ENCODE measurements at places on chromosomes 5 and 9. TPM values are rescaled to one million over a fixed set of nuclear protein-coding genes. Genes with fewer than 3 reads are reported as not detected.

The TRIM7 gene
- total RNA-seq: 3.5 TPM

The IL33 gene
- total RNA-seq: not detected

The SHISAL2B gene
- total RNA-seq: not detected

The RGS7BP gene
- not detected for total RNA-seq

The NFX1 gene
- total RNA-seq: 38.6 TPM

The UBE2QL1 gene
- total RNA-seq: not detected

The RABEPK gene
- total RNA-seq: 21.9 TPM

The SPATA31C1 gene
- not detected for total RNA-seq

The ENTREP1 gene
- total RNA-seq: not detected

The PCDHGA7 gene
- not detected for total RNA-seq

The TCF7 gene
- total RNA-seq: 59.3 TPM

The KIF20A gene
- total RNA-seq: 55.5 TPM

The SLC6A7 gene
- not detected for total RNA-seq

The HAUS6 gene
- 29.8 TPM for total RNA-seq

The TAF11L10 gene
- not detected for total RNA-seq

The ROR2 gene
- 0.31 TPM for total RNA-seq

The TAS2R1 gene
- total RNA-seq: not detected

The RABGAP1 gene
- 27.1 TPM for total RNA-seq

The DNAI1 gene
- total RNA-seq: 0.69 TPM

The SOWAHA gene
- not detected for total RNA-seq

The ANXA2R gene
- total RNA-seq: 3.8 TPM

The PPP3R2 gene
- not detected for total RNA-seq

The CCDC171 gene
- 2.7 TPM for total RNA-seq

The CHD1 gene
- total RNA-seq: 53.4 TPM

The CATSPER3 gene
- 0.53 TPM for total RNA-seq

The MUSK gene
- not detected for total RNA-seq

The CDH18 gene
- not detected for total RNA-seq

The HK3 gene
- total RNA-seq: 0.22 TPM

The CDC37L1 gene
- total RNA-seq: 9.7 TPM

The BARX1 gene
- 0.44 TPM for total RNA-seq

The FAM114A2 gene
- total RNA-seq: 27.4 TPM

The BHMT2 gene
- total RNA-seq: not detected

The ZNF300 gene
- 0.67 TPM for total RNA-seq

The DAP gene
- 39.7 TPM for total RNA-seq

The OLFM1 gene
- not detected for total RNA-seq

The ADAMTS16 gene
- not detected for total RNA-seq

The DCP2 gene
- total RNA-seq: 102 TPM

The PLAC8L1 gene
- 0.36 TPM for total RNA-seq

The GRM6 gene
- total RNA-seq: not detected

The EQTN gene
- not detected for total RNA-seq

The C5orf58 gene
- total RNA-seq: not detected

The PCDHGB7 gene
- 0.07 TPM for total RNA-seq
